ENCODE measurements at places on chromosomes 6 and 20.

DNA sequence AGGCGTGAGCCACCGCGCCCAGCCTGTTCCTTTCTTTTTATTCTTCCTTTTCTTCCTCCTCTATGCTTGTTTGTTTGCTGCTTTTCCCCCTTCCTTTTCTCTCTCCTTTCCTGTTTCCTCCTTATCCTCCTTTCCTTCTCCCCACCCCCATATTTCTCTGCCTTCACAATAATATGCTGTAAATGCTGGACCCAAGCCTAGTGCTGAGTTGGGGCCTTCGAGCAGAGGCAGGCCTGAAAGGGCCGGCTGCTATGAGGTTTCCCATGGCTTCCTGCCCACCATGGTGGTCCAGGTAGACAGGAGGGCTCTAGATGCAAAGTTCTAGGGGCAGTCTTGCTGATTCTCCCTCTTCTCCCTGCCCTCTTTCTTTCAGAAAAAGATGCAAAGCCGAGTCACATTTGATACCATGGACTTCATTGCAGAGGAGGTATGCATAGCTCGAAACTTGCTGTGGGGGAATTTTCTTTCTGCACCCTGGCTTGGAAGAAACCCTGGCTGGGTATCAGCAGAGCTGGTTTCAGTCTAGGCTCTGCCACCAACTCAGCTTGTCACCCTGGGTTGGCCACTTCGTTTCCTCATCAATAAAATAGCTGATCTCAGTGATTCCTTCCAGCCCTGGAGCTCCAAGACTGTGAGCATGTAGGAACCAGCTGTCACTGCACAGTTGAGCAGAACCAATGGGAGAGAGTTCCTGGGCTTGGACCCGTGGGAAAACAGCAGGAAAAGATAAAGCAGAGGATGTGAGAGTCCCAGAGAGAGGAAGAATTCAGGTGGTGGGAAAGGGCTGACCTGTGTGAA, 7.4 kb downstream of the CNBD2 start:
- DNase-seq = no peak

DNA sequence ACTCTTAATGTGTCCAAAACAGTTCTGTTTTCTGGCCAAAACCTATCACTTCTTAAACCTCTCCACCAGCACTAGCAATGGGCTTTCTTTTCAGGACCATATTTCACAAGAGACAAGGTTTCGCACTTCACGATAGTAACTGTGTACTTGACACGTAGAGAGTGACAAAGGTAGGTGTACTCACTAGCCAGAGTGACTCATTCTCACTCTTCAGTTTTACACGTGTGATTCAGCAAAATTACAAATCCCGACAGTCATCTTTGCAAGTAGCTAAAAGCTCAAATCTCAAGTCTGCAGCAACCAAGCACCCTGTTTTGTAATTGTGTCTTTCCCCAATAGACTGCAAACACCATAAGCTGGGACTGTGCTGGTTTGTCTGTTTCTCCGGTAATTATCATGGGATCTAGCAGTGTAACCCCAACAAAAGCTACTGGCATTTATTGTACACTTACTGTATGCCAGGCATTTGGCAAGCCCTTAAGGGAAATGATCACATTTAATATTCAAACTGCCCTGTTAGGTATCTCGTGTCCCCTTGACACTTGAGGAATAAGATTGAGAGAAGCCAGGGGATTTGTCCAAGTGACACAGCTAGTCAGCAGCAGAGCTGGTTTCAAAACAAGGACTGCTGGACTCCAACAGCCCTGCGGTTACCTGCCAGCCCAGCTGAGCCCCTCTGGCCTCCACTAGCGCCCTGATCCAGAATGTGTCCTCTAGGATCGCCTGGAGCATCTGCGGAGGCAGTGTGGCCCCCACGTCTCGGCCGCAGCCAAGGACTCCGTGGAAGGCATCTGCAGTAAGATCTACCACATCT, 9.9 kb downstream of the PCIF1 start:
- no peak for DNase-seq

DNA sequence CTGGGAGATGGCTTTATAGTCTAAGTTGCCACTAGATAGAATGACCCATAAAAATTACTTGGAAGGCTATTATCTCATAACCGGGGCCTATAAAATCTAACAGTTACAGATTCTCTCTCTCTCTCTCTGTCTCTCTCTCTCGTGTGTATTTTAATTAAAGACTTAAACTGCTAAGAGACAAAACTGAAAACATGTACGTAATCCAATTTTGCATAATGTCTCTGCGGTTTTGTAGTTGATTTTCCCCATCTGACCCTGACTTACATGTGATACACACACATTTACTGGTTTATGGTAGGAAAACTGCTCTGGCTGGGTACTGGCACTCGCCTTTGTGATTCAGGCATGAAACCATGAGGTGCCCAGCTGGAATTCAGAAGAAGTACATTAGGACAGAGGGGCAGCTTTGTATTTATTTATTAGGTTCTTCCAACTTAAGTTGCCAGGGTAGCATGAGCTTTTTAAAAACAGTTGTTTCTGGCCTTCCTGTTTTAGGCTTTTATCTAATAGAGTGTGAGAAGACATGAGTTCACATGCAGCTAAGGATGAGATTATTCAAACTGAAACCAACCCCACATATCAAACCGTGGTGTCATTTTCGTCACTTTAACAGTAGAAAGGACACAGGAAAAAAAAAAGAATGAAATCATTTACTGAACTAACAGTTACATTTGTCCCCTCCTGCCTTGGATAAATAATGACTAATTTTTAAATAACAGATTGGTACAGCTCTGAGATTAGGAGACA, 182.5 kb downstream of the GMPR start:
- no peak for DNase-seq

DNA sequence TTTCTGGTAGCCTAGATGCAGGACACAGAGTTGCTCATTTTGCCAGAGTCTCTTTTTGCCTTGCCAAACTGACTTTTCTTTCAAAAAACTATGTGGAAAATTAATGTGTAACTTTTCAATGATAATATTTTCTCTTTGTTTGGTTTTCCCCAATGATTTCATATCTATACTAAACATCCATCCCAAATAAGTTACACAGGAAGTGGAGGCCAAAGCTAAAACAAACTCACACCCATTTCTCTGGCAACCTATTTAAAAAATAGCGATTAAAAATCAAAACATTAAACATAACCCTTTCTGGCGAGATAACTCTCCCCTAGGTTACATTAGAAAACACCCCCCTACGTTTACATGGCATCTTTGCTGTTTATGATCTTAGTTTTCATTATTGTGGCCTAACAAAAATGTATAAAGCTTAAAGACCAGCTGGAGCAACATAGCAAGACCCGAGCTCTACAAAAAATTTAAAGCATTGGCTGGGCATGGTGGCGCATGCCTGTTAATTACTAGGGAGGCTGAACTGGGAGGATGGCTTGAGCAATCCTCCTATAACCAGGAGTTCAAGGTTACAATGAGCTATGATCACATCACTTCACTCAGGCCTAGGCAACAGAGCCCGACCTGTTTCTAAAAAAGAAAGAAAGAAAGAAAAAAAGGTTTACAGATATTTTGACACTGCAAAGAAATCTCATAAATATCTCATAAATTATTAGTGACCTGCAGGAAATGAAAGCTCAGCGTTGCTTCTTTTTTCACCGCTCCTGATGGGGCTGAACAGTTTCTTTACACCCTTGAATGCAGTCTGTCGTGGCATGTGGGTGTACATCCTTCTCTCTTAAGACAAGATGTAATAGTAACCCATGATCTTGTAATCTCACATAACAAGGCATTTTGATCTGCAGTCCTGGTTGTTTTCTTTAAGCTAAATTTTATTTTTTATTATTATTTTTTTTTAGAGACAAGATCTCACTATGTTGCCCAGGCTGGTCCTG, 32.8 kb upstream of the CEP85L start:
- no peak for DNase-seq

GRCh38 chr20:11716239-11716944, 201.3 kb upstream of the BTBD3 start:
- no peak for DNase-seq

- DNase-seq = no peak
These were observed 358.9 kb upstream of the ID4 start for GRCh38 chr6:19478273-19478672.

GRCh38 chr6:29723666-29724588, 693 bp downstream of the HLA-F start:
- no peak for DNase-seq

DNA sequence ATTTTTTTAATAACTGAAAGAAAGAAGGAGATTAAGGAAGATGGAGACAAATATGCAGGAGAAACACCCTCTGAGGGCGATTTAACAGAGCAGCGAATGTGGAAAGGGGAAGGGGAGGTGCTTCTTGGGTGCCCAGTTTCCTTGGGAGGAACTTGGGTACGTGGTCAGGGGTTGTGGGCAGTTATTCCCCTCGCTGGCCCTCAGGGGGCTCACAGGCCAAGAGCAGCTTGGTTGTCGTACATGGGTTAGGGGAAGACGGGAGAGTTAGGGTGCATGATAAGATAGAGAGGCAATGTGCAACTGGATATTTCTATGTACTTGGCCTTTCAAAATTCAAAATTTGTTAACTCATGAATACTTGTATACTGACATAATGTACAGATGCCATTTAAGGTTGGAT, 7.0 kb upstream of the TUBB2A start:
- no peak for DNase-seq

GRCh38 chr6:36426622-36427021, 16.0 kb downstream of the PXT1 start:
- no peak for DNase-seq

DNA sequence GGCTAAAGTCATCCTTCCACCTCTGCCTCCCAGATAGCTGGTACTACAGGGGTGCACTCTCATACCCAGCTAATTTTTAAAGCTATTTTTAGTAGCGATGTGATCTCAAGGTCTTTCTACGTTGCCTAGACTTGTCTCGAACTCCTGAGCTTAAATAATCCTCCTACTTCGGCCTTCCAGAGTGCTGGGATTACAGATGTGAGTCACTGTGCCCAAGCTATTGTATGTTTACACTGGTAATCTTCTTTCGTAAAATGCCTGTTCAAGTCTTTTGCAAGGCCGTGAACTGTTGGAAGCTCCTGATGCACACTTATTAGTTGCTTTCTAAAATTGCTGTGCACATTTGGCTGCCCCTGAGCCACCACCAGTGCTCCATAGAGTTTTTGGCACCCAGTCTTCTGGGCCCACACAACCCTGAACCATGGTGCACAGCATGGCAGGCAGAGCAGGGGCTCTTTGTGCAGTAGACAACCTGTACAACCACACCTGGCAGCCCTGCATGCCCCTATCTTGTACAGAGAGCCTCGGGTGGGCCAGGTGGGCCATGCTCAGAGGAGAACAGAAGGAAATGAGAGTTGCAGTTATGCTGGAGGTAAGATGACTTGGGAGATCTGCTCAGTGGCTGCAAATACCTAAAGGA, 33.3 kb downstream of the PDRG1 start:
- DNase-seq = no peak

DNA sequence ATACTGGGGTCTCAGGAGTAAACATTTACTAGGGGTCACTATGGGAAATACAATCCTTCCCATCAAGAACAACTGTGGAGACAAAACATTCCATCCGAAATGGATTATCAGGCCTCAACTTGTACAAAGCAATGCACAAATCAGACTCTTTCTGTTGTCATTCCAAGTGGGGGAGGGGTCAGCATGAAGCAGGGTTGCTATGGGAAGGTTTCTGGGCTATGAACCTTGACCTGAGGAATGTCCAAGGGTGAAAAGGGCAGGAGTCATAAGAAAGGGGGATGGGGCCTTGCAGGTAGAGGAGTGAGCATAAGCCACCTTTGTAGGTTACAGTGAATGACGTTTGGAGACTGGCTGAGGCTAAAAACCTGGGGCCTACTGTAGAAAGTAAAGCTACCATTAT, 3.1 kb downstream of the METTL24 start:
- DNase-seq = no peak

GRCh38 chr6:73695619-73696421, at the start of gene CD109:
TSS of gene CD109 (plus strand) at chr6:73696203. CDS start at chr6:73696216, 13 bp downstream.
- DNase-seq = no peak

- no peak for DNase-seq
These were observed 2.5 kb downstream of the ZNF831 start for GRCh38 chr20:59165891-59166709.

DNA sequence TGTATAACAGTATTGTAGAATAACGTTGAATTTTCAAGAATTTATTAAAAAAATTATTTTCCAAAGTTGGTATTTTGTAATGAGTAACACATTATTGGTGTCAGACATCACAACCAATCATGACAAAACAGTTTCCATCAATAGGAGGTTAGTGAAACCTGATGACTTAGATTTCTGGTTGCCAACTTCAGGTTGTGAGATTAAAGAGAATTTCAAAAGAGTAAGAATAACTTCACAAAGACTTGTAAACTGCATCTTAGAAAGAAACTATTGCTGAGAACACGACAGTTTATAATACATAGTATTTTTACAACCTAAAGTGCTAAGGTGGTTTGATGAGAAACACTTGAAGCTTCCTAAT, 159.2 kb upstream of the ARG1 start:
- DNase-seq = no peak

GRCh38 chr6:142934106-142934505, 10.9 kb downstream of the HIVEP2 start:
- DNase-seq = no peak

- DNase-seq = no peak
These were observed 50.1 kb upstream of the DEK start for GRCh38 chr6:18314317-18314997.
